ENCODE measurements at places on chromosomes 6 and 20.
A peak's percentile ranks its signal among the peaks of the same experiment; 100 is the strongest.

GRCh38 chr20:444862-445426, 17.4 kb downstream of the TBC1D20 start:
- DNase-seq = no peak

GRCh38 chr20:19009081-19009688, 195.6 kb downstream of the SCP2D1 start:
- DNase-seq = no peak

- no peak for DNase-seq
These were observed 187.0 kb downstream of the PLCB1 start for GRCh38 chr20:8318965-8319625.

- peak; percentile 59 for DNase-seq
These were observed 49.8 kb upstream of the FANCE start for GRCh38 chr6:35402136-35402855.

GRCh38 chr20:56373942-56374341, 15.2 kb downstream of the FAM210B start:
- DNase-seq = peak; percentile 73

DNA sequence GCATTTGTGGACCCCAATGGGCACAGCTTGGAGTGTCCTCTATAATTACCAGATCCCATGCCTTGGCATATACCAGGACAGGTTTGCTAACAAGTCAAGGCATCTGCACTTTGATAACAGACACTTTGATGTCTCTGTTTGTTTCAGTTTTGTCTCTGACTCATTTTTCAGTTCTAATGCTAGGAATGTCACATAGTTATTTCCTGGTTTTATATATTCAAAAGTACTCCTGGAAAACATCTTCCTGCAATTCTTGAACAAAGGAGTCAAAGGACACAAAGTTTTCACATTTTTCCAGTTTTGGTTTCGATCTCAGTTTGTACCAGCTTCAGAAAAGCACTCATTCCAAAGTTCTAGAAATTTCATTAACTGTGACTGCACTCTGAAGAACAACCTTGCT, 188.1 kb downstream of the FOXC1 start:
- peak; percentile 10 for DNase-seq

- no peak for DNase-seq
These were observed 632 bp downstream of the LIN28B start for GRCh38 chr6:104957301-104958177.

DNA sequence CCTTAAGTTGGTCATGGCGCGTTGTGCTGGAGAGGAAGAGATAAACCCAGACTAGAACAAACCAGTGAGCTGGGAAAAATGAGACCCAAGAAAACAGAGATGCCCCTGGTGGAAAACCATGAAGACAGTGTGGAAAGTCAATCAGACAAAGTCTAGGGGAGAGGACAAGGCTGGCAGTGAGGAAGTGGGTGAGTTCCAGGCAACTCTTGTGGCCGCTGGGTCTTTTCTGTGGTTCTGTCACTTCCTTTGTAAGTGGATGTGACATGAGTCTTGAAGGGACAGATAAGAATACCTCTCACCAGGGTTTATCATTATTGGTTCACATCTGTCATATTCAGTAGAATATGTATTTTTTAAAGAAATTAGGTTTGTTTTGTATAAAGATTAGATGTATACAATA, 738.4 kb downstream of the DHX35 start:
- DNase-seq = no peak

GRCh38 chr20:20210327-20210726, 157.6 kb upstream of the INSM1 start:
- no peak for DNase-seq

GRCh38 chr20:17533396-17533795, 2.2 kb upstream of the BFSP1 start:
- no peak for DNase-seq

GRCh38 chr20:62205618-62206387, 14.3 kb downstream of the HRH3 start:
- DNase-seq = no peak

DNA sequence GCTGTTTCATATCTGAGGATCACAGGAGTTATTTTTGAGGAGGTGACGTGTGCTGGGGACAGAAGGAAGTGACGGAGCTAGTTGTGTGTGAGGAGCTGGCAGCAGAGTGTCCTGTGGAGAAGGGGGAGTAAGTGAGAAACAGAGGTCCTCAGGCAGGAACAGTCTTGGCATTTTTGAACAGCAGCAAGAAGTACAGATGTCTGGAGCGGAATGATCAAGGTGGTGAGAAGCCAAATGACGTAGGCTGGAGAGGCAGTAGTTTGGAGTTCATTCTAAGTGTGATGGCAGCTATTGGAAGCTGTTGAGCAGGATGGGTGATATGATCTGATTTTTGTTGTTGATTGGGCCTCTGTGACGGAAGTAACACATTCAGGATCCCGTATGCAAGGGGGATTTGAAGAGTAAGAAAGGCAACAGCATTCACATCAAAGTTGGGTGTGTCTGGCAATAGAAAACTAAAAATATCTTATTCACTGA, 52.3 kb downstream of the SOBP start:
- DNase-seq = no peak

DNA sequence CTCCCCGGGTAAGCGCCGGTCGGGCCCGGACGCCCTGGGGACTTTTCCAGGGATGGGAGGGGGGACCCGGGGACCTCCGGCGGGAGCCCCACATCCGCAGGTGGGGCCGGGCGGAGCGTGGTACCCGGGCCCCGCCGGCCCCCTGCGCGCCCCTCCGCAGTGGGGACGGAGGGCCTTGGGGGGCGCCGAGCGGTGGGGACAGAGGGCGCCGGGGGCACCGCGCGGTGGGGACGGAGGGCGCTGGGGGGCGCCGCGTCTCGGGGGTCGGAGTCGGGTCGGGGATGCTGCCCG, 270 bp downstream of the PLEKHG1 start:
- DNase-seq = no peak

- peak; percentile 55 for DNase-seq
These were observed 35.9 kb upstream of the FAM50B start for GRCh38 chr6:3813150-3813780.

GRCh38 chr6:11527274-11527870, 10.2 kb upstream of the TMEM170B start:
- DNase-seq = no peak

GRCh38 chr6:160028487-160029275, 59.8 kb downstream of the IGF2R start:
- DNase-seq = no peak

DNA sequence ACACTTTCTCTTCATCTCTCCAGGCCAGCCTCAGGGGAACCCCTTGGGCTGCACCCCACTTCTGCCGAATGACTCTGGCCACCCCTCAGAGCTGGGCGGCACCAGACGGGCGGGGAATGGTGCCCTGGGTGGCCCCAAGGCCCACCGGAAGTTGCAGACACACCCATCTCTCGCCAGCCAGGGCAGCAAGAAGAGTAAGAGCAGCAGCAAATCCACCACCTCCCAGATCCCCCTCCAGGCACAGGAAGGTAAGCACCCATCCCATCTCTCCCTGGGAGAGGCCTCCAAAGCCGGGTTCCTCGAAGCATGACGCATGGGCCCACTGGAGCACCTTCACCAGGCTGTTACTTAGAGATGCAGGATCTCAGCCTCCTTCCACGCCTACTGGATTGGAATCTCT, 11.3 kb downstream of the MDFI start:
- DNase-seq = no peak

DNA sequence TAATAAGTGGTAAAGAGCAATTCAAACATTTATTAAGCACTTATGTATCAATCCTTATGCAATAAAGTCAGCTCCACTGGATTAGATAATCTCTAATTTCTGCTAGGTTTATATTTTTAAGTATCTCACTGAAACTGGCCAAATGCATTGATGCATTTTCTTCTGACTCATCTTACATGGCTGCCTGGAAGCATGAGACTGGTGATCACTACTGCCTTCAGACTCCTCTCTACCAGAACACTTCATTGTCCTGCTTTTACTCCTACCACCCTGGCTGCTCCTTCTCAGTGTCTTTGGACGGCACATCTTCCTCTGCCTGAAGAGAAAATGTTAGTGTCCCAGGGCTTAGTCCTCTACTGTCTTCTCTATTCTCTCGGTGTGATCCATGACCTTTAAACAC, 7.4 kb downstream of the CEP85L start:
- peak; percentile 11 for DNase-seq

GRCh38 chr20:60540591-60540990, 582.4 kb downstream of the CDH26 start:
- no peak for DNase-seq

DNA sequence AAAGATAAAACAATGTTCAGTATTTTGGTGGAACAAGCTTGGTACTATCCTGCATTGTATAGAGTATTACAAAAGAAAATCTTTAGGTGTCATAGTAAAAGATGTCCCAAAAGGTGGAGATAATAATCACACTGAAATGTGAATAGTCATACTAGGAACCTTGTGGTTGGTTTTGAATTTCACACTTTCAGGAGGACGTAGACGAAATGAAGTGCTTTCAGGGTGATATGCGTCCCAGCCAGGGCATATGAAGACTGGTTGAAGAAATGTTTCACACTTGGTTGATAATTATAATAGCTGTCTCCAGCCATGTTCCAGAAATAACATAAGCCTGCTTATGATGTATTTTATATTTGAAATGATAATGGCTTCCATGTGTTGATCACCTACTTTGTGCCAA, 60.4 kb downstream of the SCAND1 start:
- no peak for DNase-seq

DNA sequence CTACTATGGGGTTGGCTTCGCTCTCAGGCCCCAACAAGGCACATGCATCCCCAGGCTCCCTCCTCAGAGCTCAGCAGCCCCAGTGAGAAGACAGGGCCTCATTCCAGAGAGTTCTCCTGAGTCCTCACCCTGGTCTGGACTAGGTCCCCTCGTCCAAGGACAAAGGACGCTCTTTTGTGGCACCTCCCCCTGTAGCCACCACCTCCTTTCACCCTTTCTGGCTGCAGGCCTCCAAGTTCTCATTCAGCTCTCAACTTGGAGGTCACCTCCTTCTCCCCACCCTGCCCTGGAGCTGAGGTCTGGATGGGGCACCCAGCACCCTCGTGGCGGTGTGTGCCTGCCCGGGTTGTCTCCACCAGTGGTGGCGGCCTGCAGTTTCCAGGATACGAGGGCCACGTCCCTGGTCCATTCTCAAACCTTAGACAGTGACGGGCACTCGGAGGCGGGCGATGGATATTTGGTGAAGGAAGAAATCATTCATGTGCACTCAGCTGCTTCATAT, 2.5 kb downstream of the UNC93A start:
- no peak for DNase-seq

GRCh38 chr20:48143435-48144081, 358.3 kb upstream of the SULF2 start:
- DNase-seq = no peak

- DNase-seq = peak; percentile 68
These were observed 29.3 kb upstream of the TRIM27 start for GRCh38 chr6:28953039-28953584.

- no peak for DNase-seq
These were observed 89.7 kb downstream of the MDGA1 start for GRCh38 chr6:37607944-37608343.

DNA sequence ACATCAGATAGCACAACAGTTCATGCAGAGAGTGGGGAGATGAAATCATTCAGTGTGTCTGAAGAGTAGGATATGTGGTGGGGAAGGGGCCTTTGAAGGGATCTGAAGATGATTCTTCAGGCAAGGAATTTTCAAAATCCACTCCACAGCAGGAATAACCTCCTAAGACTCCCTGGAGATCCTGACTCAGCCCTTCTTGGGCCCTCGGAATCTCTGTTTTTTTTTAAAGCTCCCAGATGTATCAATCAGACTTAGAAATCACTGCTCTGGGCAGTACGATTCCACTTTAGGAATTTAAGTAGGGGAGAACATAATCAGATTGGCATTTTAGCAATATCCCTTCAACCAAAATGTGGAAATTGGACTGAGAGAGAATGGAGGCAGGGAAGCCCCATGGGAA, 55.5 kb downstream of the RIOK1 start:
- no peak for DNase-seq

DNA sequence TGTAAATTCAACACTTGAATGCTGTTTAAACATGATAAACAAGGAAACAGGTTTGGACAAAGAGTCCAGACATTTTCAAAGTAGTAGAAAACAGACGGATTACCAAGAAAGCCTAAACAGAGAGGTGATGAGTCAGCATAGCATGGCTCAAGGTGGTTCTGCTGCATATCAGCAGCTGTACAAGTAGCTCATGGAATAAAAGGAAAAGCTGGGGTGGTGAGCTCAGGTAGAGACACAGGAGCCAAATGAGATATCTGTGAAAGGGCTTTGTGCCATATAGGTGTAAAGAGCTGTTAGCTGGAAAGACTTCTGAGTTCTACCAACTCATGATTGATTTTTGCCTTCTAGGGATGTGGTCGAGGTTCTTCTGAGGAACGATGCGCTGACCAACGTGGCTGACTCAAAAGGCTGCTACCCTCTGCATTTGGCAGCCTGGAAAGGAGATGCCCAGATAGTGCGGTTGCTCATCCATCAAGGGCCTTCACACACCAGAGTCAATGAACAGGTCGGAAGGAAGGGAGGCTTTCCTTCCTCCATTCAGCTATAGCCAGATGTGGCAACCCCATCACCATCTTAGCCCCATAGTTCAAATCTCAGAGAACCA, 80.7 kb downstream of the ANKS1A start:
- no peak for DNase-seq

DNA sequence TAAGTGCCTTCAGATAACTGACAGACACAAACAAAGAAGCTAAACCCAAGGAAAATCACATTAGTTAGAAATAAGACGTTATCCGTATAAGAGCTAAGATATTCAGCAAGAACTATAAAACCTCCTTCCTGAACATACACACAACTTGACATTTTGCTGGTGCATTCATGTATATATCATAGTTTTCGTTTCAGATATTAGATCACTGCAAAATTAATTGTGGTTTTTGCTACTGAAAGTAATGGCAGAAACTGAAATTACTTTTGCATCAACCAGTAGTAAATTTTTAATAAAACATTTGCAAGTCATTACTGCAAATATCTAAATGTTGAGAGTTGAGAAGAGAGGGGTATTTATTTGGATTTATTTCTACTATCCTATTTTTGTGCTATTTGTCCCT, 26.1 kb upstream of the KCNQ5 start:
- DNase-seq = no peak

DNA sequence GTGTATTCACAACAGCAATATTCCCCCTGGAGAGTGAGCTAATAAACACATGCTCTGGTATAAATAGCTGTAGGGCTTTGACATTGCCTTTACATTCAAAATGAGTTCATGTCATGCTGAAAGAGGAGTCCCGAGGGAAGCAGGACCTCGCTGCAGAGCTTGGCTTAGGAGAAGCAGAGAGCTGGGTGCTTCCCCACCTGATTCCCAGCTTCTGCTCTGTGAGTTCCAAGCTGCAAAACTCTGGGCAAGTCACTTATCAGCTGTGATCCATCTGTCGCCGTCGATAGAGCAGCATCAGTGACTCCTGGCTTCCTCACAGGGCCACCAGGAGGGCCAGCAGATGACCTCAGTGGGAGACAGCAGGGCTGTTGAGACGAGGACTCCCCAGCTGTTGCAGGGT, 241.8 kb downstream of the ANKRD60 start:
- DNase-seq = no peak

- no peak for DNase-seq
These were observed 1.3 kb downstream of the ZKSCAN3 start for GRCh38 chr6:28351087-28351486.

DNA sequence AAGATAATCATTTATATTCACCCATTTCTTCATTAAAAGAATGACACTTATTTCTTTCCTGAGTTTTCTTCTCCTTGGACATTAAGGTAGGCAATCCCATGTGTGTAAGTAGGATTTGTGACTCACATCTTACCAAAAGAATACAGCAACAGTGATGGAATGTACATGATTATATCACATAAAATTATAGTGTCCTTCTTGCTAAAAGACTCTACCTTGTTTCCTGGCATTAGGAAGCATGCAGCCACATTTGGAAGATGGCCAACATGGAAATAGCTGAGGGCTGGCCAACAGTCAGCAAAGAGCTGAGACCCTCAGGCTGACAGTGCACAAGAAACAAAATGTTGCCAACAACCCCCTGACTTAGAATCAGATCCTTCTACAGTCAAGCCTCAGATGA, 327.9 kb upstream of the MARCKS start:
- DNase-seq = no peak

Measured in RCC 7860 (cell line).